EH (cell line): ENCODE measurements at places on chromosomes 7 and 10.
A peak's percentile ranks its signal among the peaks of the same experiment; 100 is the strongest.

- DNase-seq = peak; percentile 73
Observed at GRCh38 chr10:122853665-122854313, 8.1 kb upstream of the CUZD1 start.

GRCh38 chr10:78905957-78906308, 162.8 kb upstream of the ZMIZ1 start:
- no peak for DNase-seq

DNA sequence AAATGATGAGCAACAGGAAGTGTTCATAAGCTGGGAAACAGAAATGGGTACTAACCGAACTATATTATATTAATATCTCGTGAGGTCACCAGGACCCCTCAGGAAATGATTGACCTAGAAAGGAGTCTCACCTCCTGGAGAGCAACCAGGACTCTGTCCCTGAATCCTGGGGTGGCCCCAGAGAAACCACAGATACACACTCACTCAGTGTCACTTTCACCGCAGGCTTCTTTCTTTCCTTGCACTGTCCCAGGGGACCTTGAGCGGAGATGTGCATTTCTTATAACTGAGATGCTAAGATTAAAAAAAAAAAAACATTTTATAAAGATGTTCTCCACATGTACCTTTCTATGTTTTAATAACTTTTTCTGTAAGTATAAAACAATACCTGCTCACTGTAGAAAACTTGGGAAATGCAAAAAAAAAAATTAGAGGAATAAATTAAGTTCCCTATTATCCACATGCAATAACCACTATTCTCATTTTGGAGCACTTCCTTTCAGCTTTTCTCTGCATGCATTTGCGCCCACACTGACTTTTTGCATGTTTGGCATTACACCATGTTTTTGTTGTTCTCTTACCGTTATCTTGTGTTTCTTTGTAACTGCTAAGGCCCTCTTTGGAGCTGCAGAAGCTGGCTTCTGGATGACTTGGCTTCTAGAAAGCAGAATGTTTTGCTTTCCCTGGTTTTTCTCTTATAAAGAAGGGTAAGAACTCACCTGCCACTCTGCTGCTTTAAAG, 15.0 kb downstream of the NOD1 start:
- no peak for DNase-seq

GRCh38 chr10:23110722-23111516, 15.5 kb downstream of the MSRB2 start:
- DNase-seq = no peak

GRCh38 chr7:155280446-155281397, 17.0 kb upstream of the INSIG1 start:
- DNase-seq = no peak

DNA sequence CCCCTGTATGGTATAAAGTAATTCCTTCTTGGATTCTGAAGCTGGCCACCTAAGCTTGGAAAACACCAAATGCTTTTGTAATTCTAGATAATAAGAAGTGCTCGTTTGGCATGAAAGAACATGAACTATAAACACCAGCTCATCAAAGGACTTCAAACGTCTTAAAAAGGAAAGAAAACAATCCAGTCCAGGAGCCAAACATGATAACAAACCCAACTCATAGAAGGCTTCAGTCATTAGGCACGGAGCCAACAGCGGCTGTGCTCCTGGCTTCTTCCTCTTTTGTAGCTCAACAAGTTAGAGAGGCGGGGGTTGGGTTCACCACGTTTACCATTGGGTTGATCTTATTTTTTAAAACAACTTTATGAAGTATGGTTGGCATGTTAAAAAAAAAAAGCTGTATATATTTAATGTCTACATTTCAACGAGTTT, 56.4 kb upstream of the ECHDC3 start:
- DNase-seq = peak; percentile 45

DNA sequence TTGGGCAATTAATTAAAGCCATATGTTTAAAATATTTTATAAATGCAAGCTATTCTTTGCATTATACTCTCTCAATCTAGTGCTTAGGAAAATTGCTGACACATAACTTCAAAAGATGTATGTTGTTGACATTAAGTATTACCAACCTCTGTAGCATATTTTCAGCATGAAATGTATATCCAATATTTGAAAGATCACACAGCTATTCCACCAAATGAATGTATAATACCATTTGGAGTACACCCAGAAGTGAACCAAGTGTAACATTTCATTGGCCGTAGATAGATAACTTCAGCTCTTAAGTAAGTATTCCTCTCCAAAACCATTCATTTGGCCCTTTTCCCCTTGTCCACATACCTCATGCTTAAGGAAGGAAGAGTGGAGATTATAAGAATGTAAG, 104.6 kb downstream of the HECTD2 start:
- no peak for DNase-seq

DNA sequence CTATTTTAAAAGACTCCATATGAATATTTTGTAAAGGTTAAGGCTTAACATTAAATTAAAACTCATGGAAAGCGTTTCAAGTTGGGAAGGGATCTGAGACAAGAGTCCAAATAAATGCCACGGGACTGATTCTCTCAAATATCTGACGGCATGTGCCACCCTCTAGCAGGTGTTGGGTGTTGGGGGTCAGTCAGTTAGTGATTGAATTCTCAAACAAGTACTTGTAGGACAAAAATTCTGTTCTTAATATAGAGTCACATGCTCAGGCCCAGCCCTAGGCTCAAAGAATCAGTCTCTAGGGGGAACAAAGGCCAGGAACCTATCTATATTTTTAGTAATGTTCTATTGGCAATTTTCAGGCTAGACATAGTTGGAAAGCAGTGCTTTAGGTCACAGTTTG, 39.1 kb downstream of the SGCE start:
- DNase-seq = no peak

GRCh38 chr7:103704701-103705100, 258.7 kb upstream of the SLC26A5 start:
- DNase-seq = no peak

- no peak for DNase-seq
Observed at GRCh38 chr10:19461588-19461987, 354.6 kb upstream of the PLXDC2 start.

DNA sequence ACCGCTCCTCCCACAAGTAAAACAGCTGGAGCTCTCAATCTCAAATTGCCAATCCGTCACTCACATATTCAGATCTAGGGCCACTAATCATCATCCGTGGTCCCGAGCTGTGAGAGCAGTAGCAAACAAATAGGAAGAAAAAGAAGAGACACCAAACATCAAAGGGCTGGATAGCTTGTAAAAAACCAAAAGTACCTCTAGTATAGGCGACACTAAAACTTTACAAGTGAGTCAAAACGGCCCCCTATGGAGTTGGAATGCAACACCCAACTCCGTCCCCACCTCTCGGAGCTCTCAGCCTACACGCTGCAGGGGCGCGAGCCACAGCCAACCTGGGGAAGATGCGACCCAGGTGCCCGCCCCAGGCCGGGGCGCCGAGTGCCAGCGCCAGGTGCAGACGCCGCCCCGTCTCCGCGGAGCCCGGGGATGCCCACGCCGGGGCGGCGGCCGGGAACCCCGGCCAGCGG, 581 bp downstream of the FAM3C start:
- peak; percentile 61 for DNase-seq

- DNase-seq = no peak
Observed at GRCh38 chr7:745431-746154, 18.5 kb upstream of the PRKAR1B start.

DNA sequence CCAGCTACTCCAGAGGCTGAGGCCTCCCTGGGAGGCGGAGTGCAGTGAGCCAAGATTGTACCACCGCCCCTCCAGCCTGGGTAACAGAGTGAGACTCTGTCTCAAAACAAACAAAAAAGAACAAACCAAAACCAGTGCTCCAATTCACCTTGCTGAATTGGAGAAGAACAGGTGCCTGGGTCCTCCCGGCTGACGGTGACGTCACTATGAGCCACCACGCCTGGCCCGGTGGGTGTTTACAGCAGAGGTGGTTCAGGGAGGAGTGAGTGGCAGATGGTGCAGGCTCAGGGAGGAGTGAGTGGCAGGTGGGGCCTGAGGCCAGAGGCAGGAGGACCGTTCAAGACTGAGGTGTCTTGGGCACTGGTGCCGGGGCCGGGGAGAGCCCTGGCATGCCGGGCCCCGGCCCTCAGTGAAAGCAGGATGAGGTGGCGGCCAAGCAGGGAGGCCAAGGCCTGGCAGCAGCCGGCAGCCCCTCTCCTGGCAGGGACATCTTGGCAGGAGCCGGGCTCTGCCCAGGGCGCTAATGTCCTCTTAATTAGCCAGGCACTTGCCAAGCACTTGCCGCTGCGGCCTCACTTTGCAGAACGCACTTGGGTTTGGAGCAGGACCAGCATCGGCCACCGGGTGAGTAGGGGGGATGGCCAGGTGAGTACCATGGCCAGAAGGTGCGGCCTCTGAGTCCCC, 162.8 kb upstream of the TNRC18 start:
- no peak for DNase-seq

DNA sequence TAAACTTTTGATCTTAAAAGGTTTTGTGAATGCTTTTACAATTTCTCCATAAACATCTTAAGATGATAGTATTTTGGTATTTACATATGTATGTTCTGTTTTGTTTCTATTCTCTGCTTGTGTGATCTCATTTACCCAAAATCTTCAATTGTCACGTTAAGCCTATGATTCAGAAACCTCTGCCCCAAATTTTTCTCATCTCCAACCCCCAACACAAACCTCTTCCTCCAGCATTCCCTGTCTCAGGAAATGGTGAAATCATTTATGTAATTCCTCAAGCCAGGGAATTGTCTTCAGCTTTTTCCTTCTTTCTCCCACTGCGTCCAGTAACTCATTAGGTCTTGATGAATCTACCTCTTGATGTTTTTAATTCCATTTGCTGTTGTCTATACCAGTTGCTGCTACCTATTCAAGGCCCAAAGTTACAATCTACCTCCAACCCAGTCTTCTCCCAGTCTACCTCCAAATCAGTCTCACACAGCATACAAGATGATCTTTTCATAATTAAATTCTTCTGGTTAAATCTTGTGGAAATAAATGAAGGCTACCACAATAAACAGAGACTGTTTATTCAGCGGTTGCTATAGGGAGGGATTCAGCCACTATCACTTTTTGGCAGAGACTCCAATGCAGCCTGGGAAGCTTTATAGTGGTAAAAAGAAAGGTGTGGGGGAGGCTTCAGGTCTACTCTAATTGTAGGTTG, 5.8 kb downstream of the CFAP69 start:
- DNase-seq = peak; percentile 89

DNA sequence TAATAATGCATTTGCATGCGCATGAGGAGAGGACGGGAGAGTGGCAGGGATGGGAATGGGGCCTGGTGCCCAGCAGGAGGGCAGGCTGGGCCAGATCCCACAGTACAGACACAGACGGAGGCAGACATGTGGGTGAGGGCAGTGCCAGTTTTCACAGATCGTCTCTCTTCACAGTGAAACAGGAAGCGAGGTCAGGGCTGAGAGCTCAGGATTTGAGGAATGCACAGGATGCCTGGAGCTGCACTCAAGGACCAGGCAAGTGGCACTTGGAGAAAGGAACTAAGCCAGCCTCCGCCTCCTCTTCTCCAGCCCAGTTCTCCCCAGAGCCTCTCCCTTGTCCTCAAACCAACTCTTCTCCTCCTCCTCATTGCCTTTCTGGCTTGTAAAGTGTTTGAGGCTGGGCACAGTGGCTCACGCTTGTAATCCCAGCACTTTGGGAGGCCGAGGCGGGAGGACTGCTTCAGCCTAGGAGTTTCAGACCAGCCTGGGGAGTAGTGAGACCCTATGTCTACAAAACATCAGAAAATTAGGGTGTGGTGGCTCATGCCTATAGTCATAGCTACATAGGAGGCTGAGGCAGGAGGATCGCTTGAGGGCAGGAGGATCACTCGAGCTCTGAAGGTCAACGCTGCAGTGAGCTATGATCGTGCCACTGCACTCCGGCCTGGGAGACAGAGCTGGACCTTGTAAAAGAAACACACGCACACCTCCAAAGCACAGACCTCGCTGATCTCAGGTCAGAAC, 115.2 kb downstream of the HIP1 start:
- peak; percentile 56 for DNase-seq

GRCh38 chr10:114624951-114625780, 32.9 kb downstream of the ABLIM1 start:
- DNase-seq = no peak

- DNase-seq = no peak
Observed at GRCh38 chr7:141431140-141431479, 120.1 kb upstream of the AGK start.

- no peak for DNase-seq
Observed at GRCh38 chr10:78335371-78335690, 301.7 kb downstream of the RPS24 start.

DNA sequence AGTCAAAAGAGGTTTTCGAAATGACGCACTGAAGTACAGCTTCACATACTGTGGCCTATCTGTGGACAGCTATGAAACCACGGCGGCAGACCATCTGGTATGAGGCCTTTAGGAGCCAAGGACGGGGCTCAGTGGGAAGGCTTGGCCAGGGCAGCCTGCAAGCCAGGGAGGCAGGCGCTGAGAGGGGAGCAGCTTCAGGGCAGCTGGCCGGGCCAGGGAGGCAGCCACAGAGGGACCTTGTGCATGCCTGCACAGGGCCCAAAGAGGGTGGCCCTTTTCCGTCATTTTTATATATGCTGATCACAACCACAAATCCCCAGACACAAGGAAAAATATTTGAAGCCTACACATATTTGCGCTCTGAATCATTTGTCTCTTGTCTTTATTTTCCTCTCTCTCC, 13.5 kb downstream of the CALD1 start:
- DNase-seq = peak; percentile 70

GRCh38 chr10:87952612-87953011, 89.2 kb downstream of the PTEN start:
- no peak for DNase-seq

- DNase-seq = no peak
Observed at GRCh38 chr7:90660100-90660499, 64.0 kb downstream of the CDK14 start.

GRCh38 chr7:7201578-7202374, 19.4 kb downstream of the C1GALT1 start:
- no peak for DNase-seq

DNA sequence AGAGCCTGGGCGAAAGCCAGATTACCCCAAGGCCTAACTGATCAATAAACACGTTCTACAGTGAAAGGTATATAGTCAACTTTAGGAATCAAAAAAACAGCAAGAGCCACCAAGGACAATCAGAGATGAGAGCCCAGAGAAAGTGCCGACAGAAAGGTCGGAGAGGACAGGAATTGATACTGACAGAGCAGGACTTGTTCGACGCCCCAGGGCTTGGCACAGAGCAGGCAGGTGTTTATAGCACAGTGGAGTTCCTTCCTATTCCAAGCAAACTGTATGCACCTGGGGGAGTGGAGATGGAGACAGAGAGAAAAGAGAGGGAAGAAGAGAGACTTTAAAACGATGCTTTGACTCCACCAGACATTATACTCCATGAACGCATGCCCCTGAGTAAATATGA, 39.5 kb downstream of the PPP1R3C start:
- no peak for DNase-seq

DNA sequence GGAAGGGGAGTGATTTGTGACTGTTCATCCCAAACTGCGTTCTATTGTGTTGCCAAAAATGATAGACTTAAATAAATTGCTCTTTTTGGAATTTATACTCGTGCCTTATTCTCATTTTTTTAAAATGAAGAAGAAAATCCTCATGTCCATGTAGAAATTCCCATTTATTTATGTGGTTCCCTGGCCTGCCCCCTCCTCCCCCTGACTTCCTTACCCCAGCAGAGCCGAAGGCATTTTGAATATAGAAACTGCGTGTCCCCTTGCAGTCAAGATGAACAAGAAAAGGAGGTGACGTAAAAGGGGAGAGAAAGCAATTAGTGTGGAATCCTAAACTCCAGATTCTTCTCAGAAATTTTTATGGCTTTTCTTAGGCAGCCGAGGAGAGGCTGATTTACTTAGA, 126.1 kb downstream of the FAM204A start:
- DNase-seq = no peak
